ENCODE measurements at places on chromosomes 1 and 21.

- DNase-seq = no peak
Measured at GRCh38 chr1:162977944-162978568, 91.1 kb upstream of the RGS4 start.

- DNase-seq = no peak
Measured at GRCh38 chr1:76901158-76901767, 34.0 kb downstream of the ST6GALNAC5 start.

GRCh38 chr1:156592910-156593660 lies 1.5 kb downstream of the NAXE start:
- DNase-seq = no peak

DNA sequence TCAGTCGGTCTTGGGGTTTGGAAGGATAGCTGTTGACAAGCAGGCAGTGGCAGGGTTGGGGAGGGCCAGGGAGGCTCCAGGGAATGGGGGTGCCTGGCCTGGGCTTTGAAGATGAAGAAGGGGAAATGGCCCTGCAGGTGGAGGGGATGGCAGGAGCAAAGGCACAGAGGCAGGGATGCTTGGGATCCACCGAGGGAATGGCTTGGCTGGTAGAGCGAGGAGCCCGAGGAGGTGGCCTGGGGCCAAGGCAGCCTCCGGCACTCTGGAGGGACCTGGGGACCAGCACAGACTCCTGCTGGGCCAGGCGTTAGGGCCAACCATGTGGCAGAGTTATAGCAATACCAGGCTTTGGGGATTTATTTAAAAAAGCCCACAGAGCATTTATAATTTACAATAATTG lies 62.9 kb upstream of the EDN2 start:
- DNase-seq = no peak

- DNase-seq = no peak
Measured at GRCh38 chr1:239952348-239953308, 139.1 kb upstream of the FMN2 start.

GRCh38 chr21:32131960-32132359 lies 146.9 kb downstream of the MIS18A start:
- DNase-seq = no peak

GRCh38 chr1:246020211-246020954 lies 486.7 kb downstream of the SMYD3 start:
- no peak for DNase-seq

GRCh38 chr1:201146626-201147390 lies 7.5 kb downstream of the TMEM9 start:
- no peak for DNase-seq

DNA sequence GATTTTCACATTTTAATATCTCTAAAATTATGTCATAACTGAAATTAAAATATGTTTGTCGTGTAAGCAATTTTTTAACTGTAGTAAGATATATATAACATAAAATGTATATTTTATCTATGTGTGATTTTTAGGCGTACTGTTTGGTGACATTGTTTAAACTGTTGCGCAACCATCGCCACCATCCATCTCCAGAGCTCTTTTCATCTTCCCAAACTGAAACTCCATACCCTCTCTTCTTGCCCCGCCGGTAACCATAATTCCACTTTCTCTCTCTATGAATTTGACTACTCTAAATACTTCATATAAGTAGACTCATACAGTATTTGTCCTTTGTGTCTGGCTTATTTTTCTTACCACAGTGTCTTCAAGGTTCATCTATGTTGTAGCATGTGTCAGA lies 66.4 kb downstream of the DDX20 start:
- no peak for DNase-seq

DNA sequence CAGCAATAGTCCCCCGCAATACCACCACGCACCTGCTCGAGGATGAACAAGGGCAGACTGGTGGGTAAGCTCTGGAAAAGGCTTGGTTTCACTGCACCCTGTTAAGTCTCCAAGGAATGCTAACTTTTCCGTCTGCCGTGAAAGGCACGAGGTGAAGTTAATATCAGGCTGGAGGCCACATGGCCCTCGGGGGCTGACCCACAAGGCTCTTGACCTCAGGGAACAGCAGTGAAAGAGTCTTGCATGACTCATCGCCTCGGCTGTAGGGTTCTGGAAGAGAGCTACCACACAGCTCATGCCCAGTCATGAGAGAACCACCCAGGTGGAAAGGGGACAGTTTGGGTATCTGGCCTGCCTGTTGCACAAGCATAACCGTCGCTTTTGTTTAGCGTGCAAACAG lies 24.7 kb downstream of the SCCPDH start:
- no peak for DNase-seq

DNA sequence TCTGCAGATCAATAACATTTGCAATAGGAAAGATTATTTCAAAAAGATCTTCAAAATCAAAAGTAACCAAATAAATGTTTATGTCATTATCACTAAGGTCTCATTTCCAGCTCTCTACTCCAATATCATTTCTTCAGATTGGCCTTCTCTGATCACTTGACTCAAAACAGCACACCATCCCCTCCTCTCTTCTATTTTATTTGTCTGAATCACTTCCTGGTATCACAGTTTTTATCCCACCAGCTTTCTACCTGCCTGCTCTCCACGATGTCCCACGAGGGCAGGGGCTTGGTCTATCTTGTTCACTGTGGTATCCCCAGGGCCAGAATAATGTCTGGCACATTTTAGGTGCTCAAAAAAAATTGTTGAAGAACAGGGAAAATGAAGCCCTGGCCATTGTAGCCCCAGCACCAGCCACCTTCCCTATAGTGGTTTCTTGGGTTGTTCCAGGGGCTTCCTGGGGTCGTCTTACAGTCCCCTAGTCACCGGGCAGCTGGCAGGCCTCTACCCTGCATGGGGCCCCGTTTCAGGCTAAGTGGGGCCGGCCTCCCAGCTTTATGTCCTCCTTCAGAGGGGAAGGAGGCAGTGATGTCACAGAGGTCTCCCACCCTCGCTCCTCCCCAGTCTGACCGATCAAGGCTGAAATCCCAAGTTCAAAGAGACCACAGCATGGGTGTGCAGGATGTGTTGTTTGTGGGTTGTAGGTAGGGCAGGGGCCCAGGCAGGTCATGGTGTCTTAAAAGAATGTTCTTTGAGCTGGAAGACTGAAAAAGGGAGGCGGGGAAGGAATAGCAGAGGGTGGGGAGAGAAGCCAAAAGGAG lies 3.5 kb upstream of the PADI1 start:
- DNase-seq = no peak

GRCh38 chr21:15752763-15753407 lies 23.1 kb downstream of the USP25 start:
- DNase-seq = no peak

DNA sequence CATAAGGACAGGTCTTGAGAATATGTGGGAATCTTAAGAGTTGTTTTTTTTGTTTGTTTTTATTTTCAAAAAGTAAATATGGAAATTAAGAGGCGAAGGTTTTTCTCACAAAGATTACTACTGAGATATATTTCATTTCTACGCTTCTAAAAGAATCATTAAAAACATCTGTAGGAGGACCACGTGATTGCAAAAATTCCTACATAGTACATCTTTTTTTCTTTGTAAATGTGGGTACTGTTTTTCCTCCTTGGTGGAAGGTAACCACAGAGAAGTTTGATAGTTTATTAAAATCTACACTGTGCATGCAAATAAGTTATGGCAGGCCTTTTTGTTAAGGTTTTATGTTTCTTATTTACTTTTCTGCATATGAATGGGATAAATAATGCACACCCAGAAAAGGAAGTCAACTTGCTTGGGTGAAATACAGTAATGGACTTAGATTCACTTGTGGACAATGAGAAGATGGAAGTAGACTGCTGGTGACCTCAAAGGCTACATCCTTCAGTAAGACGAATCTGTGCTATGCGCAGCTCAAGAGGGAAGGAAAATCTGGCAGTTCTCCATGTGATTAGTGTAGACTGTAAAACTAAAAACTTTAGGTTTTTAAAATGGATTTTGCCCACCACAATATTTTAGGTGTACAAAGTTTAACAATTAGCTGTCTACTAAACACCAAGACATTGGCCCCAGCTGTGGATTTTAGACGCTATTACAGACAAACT lies 2.0 kb downstream of the AK5 start:
- no peak for DNase-seq

GRCh38 chr1:196305216-196305615 lies 303.0 kb downstream of the KCNT2 start:
- DNase-seq = no peak

DNA sequence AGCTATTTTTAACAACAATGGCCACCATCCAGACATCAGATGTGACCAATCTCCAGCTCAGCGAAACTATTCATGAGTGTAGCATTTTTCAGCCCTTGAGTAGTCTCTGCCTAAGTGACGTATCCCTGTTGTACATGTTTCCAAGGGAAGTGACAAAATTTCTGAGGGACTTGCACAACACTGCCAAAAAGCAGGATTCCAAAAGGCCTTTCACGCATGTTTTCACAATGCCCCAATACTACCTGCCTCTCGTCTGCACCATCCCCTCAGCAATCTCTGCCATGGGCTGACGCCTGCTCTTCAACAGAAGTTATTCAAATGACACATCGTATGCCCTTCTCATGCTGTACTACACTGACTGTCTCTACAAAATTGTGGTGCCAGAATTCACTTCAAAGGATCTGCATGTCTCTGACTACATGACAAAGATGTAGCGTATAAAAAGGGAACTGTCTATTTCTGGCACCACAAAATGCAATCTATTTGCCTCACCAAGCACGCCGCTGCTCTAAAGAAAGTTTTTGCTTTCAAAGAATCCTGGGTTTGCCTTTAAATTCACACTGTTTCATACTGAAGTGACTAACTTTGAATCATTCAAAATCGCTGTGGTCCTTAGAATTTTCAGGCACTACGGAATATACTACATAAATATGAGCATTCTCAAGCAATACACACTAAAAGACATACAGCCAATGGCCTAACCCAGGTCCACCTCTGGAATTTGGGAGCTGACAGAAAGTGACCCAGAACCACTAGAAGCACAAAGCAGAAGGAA lies 32.9 kb downstream of the JAK1 start:
- DNase-seq = no peak

DNA sequence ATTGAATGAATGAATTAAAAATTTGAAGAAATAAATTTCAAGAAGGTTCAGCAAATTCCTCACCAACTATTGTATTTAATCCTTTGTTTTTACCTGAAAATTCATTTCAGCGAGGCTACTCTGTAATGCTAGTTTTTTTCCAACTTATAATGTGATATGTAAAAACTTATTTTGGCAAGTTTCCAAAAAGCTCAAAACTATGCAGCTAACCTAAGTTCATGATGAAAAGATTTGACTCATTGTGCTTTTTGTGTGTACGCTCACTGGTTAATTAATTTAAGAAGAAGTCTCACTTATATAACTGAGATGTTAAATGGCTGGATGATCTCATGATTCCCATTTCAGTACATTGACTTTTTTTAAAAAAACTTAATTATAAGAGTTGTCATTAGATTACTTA lies 196.0 kb upstream of the SAMSN1 start:
- no peak for DNase-seq

DNA sequence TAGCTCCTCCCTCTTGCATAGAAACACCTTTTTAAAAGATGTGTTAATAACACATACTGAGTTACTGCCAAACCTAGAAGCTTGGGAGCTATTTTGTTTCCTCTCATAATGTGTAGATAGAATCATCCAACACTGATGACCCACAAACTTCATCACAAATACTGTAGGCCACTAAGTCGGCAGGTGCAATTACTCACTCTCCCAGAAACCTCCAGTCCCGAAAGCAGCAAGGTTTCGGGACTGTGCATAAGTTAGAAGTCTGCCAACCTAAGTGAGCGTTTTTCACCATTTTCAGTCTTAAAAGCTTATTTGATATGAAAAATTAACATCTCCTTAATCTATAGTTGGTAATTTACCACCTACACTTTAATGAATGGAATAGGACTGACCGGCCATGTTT lies 32.0 kb downstream of the C1orf198 start:
- no peak for DNase-seq

GRCh38 chr1:193216920-193217319 lies 30.5 kb upstream of the B3GALT2 start:
- DNase-seq = no peak

DNA sequence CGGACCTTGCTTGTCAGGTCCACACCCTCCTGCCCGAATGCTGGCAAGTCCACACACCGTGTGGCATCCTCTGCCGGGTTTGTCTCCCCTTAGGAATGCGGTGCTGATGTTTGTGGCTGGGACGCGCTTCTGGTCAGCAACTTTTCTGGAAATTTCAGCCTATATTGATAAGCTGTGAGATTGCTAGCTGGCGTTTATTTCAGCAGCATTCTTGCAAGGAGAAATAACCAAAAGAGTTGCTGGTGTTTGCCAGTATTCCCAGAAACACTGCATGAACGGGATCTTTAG lies 601 bp downstream of the CEPT1 start:
- no peak for DNase-seq

DNA sequence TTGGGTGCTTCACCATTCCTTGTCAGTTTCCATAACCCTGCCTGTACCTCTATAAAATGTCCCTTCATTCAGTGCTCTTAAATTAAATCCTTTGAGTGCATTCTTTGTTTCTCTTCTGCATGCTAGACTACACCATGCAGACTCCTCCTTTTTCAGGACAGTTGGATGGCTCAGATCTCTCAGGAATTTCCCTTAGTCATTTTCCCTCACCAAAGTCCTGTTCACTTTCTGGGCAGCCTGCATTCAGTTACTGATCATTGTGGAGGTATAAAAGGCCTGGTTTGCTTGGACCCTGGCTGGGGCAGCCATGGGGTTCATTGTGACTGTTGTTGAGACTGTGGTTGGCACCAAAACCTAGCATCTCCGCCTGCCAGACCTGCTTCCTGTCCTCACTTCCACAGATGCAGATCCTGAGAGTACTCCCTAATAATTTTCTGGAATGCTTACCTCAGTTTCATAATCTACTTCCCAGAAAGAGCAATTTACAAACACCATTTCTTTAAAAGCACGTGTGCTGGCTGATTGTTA lies 88.4 kb downstream of the PDE4B start:
- DNase-seq = no peak

- DNase-seq = no peak
Measured at GRCh38 chr1:167060141-167061072, 29.8 kb downstream of the GPA33 start.

DNA sequence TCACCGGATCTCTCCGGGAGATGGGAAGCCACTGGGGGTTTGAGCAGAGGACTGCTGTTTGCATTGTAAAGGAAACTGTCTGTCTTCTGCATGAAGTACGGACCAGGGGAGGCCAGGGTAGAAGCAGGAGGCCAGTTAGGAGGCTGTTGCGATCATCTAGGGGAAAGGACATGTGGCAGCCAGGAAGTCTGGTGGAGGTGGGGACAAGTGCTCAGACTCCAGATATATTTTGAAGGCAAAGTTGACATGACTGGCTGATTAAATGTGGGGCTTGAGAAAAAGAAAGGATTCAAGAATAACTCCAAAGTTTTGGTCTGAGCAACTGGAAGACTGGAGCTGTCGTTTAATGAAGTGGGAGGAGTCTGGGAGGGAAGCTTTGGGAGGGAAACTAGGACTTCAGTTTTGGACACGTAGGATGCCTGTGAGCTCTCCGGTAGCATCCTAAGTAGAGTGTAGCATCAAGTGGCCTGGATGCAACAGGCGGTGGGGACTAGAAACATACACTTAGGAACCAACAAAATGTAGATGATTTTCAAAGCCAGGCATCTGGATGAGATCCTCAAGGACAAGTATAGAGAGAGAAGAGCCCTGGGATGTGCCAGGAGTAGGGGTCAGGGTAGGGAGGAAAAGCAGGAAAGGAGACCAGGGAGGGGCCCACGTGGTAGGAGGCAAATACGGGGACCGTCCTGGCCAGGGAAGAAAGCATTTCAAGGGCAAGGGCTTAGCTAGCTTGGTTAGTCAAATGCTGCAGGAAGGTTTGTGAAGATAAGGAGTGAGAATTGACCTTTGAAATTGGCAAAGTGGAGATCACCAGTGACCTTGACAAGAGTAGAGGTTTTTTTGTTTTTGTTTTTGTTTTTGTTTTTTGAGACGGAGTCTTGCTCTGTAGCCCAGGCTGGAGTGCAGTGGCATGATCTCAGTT lies 3.7 kb upstream of the C1orf210 start:
- DNase-seq = no peak

GRCh38 chr1:234969011-234969441 lies 159.6 kb downstream of the TOMM20 start:
- DNase-seq = no peak

Measured in activated CD8-positive, alpha-beta memory T cell treated with anti-CD3 and anti-CD28 coated beads for 4 hours (primary cell).